ENCODE measurements at places on chromosomes 1 and 21.

GRCh38 chr1:224132901-224133300, 19.0 kb downstream of the FBXO28 start:
- no peak for DNase-seq
- H3K4me1 ChIP-seq, result no peaks in the 10 kb centered on the region
- no peaks in the 10 kb centered on the region for H3K36me3 ChIP-seq

DNA sequence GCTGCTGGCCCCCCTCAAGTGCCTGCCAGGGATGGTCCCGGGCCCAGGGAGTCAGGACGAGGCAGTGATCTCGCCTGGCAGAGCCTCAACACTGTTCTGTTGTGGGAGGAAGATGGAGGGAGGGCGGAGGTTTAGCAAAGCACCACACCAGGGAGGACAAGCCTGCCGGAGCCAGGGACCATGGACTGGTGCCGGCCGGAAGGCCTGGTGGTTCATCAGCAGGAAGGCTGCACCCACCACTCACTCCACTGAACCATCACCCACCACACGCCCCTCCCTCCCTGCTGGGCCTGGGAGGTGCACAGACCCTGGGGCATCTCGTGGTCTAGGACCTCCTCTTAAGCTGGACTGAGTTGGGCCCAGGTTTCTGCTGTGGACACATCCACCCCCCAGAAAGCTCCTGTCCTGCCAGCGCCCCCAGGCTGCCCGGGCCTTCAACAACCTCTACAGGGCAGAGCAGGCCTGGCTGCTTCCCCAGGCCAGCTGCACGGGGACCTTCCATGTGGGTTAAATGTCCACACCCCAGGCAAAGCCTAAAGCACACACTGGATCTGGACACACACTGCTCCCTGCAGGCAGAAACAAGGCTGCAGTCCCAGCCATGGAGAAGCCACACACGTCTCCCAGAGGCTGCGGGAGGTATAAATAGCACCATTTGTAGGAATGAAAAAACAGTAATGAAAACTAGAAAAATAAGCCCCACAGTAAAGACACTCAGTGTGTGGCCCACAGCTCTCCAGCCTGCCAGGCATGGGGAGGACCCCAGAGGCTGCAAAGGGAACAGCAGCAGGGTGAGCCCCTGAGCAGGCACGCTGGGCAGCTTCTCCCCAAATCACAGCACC, 10.4 kb upstream of the TMEM240 start:
- no peaks in the 10 kb centered on the region for H3K27me3 ChIP-seq
- no peaks in the 10 kb centered on the region for H3K36me3 ChIP-seq
- H3K27ac ChIP-seq, result peak overlapping the region; percentile 39
- H3K4me3 ChIP-seq, result no peak overlapping the region
- peaks cover 8% of the 10 kb centered on the region for H3K4me1 ChIP-seq
- DNase-seq, result peak; percentile 50

DNA sequence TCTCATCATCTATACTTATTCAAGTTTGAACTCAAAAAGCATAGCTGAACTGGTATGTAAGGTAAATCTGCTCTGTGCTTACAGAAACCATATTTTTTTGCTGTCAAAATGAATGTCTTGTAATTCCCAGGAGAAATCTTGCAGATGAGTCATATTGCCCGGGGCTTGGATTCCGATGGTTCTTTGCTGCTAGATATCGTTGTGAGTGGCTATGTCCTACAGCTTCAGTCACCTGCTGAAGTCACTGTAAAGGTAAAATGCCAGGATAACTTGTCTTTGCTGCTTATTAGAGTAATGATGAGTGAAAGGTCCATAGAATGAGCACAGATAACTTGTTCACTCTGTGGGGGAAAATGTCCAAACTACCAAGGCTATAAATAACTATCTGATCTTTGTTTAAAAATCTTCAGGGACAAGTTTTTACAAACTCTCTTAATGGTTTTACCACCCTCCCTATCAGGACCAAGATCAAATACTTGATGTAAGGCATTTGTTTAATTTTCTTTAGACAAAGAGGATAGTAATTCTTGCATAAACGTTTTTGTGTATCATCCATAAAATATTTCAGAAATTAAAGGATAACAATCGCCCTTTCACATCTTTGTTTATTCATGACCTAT, 222.3 kb downstream of the TPR start:
- peaks cover 4% of the 10 kb centered on the region for H3K4me1 ChIP-seq
- H3K27ac ChIP-seq, result no peak overlapping the region
- no peak overlapping the region for H3K4me3 ChIP-seq
- DNase-seq, result no peak
- no peaks in the 10 kb centered on the region for H3K27me3 ChIP-seq

GRCh38 chr1:25971811-25972180, 26.1 kb downstream of the PAFAH2 start:
- no peaks in the 10 kb centered on the region for H3K4me1 ChIP-seq
- H3K4me3 ChIP-seq, result no peak overlapping the region
- H3K27ac ChIP-seq, result no peak overlapping the region
- H3K36me3 ChIP-seq, result no peaks in the 10 kb centered on the region

DNA sequence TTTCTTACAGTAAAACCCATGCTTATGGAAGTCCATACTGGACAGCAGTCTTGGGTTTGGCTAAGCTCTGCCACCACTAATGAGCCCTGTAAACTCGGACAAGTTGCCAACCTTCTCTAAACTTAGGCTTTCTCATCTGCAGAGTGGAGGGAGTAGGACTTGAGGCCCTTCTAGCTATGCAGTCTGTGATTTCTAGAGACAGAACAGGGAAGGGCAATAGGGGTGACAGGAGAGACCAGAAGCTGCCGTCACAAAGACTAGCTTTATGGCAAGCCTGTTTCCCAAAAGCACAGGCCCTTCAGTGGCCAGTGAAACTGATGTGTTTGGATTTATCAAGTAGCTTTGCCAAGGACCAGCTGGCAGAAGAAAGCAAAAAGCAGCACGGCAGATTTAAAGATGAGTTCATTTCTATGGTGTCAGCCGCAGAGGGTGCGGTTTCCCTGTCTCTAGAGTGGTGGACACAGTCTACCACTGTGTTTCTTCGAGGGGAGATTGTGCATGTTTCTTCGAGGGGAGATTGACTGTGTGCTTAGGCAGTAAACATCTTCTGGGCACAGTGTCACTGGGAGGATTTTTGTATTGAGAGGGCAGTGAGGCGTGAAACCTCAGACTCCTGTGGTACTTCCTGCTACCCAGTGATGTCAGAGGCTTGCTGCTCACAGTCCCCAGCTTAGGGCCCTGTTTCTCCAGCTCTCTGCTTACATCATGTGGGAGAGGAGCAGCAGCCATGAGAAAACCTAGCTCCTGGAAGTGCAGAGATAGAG, 119.0 kb downstream of the ROR1 start:
- H3K27me3 ChIP-seq, result no peaks in the 10 kb centered on the region
- no peak overlapping the region for H3K4me3 ChIP-seq
- no peaks in the 10 kb centered on the region for H3K4me1 ChIP-seq
- no peak overlapping the region for H3K27ac ChIP-seq
- no peaks in the 10 kb centered on the region for H3K36me3 ChIP-seq

GRCh38 chr21:42983103-42983502, 8.7 kb downstream of the PKNOX1 start:
- no peak for DNase-seq
- H3K27ac ChIP-seq, result no peak overlapping the region
- no peaks in the 10 kb centered on the region for H3K27me3 ChIP-seq
- H3K4me3 ChIP-seq, result no peak overlapping the region
- H3K4me1 ChIP-seq, result no peaks in the 10 kb centered on the region

DNA sequence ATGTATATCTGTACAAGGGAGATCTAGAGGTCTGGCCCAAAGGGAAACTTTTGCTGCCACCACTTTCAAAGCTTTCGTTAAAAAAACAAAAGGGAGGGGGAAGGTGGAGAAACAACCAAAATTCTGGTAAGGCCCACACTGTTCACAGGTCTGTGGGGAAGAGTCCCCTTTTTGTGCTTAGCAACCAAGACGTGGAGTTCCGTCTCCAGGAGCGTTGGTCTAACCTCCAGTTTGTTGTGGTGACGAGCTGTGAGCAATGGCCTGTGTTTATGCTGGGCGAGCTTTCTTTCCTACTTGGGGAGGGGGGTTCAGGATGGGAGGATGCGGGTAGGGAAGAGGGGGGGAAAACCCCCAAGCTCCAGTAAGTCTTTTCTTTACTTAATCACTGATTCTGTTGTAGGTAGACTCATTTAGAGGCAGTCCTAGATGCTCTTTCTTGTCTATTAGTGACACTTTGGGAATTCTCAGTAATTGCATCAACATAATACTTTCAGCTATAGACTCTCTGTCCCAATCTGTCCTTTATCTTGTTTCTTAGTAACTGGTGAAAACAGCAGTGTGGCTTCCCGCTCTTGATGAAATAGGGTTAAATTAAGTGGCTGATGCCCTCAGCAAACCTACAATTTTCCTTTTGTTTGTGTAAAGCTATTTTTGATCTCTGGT, 1.5 kb downstream of the HIPK1 start:
- peak overlapping the region; percentile 95 for H3K27ac ChIP-seq
- no peaks in the 10 kb centered on the region for H3K36me3 ChIP-seq
- peak overlapping the region; percentile 96 for H3K4me3 ChIP-seq
- H3K4me1 ChIP-seq, result peaks cover 29% of the 10 kb centered on the region
- H3K27me3 ChIP-seq, result no peaks in the 10 kb centered on the region

GRCh38 chr1:145843031-145843430, 2.4 kb upstream of the NUDT17 start:
- H3K4me3 ChIP-seq, result no peak overlapping the region
- peaks cover 5% of the 10 kb centered on the region for H3K4me1 ChIP-seq
- H3K36me3 ChIP-seq, result no peaks in the 10 kb centered on the region
- DNase-seq, result no peak

GRCh38 chr1:153032073-153032472, 1.1 kb downstream of the SPRR1B start:
- H3K4me1 ChIP-seq, result no peaks in the 10 kb centered on the region
- no peak for DNase-seq
- no peak overlapping the region for H3K4me3 ChIP-seq
- H3K27me3 ChIP-seq, result no peaks in the 10 kb centered on the region
- H3K27ac ChIP-seq, result no peak overlapping the region

GRCh38 chr1:110453829-110454228, 2.9 kb downstream of the PROK1 start:
- no peaks in the 10 kb centered on the region for H3K36me3 ChIP-seq
- no peak overlapping the region for H3K4me3 ChIP-seq
- no peaks in the 10 kb centered on the region for H3K27me3 ChIP-seq
- H3K4me1 ChIP-seq, result peaks cover 14% of the 10 kb centered on the region

- no peak overlapping the region for H3K4me3 ChIP-seq
- no peaks in the 10 kb centered on the region for H3K27me3 ChIP-seq
- DNase-seq, result no peak
- H3K4me1 ChIP-seq, result peaks cover 10% of the 10 kb centered on the region
Measured at GRCh38 chr1:223230161-223230881, 87.3 kb upstream of the TLR5 start.

DNA sequence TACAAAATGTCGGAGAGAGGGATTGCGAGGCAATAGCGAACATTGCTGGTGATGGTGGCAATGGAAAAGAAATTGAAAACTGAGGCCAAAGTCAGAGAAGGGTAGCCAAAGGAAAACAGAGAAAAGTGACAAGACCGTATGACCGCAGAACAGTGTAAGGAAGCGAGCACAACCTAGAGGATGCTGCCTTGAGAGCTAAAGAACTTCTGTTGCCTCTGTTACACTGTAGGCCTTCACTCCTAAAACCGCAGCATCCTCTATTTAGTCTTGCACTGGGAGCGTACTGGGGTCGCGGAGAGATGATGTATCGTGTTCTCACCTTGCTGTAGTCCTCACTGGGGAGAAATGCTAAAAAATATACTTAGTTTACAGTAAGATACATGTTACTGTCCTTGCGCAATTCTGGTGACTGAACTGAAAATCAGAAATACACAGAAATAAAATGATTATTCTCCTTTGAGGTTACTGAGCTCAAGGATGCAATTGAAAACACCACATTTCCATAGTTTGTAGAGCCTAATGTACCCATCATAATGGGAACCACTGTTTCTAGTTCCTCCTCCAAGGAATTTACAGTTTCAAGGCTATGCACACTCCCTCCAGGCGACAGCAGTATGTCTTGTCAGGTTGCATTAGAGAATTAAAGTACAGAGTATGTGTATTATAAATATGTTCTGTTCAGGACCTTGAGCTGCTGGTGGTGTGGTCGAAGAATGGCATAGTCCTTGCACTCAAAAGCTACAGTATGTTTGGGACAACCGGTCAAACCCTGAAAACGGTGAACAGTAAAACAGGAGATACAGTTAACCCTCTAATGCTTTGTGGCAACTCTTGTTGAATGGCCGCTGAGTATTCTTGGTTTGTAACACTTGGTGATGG, 1.3 kb downstream of the NEK7 start:
- DNase-seq, result peak; percentile 40
- H3K27me3 ChIP-seq, result no peaks in the 10 kb centered on the region
- peak overlapping the region; percentile 97 for H3K4me3 ChIP-seq
- H3K4me1 ChIP-seq, result peaks cover 13% of the 10 kb centered on the region

DNA sequence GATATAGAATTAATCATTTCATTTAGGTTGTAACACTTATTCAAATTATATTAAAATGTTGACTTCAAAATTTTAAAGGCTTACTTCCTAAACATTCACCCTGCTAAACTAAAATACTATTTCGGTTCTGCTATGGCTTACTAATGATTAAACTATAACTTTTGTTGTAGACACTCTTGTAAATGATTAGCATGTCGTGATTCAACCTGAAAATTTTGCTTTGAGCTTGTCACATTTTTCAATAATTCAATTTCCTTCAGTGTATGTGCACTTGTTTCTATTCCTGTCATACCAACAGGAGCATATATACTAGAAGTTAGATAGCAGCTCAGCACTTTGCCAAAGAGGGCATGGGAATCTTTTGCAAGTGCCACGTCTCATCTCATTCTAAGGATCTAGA, 1018.8 kb downstream of the AMY1C start:
- no peaks in the 10 kb centered on the region for H3K4me1 ChIP-seq
- H3K4me3 ChIP-seq, result no peak overlapping the region
- no peaks in the 10 kb centered on the region for H3K36me3 ChIP-seq
- no peak overlapping the region for H3K27ac ChIP-seq
- DNase-seq, result no peak

DNA sequence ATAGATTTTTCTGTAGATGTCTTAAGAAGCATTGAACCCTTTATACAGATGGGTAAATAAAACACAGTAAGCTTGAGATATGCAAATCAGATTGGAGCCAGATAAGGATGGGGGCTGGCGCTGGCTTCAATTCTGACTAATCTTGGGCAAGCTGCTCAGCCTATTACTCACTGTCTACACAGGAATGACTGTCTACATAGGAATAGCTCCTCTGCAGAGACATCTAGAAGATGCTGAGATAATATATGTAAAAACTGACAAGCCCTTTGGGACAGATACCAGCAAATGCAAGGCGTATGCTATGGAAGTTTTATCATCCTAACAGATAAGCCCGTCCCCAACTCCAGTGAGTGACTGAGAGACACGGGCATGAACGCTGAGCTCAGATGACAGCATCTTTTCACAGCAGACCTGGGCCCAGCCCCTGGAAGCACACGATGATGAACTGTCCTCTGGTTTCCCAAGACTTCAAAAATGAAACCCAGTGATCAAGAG, 1.7 kb downstream of the CLDN14 start:
- no peaks in the 10 kb centered on the region for H3K36me3 ChIP-seq
- DNase-seq, result no peak
- H3K27me3 ChIP-seq, result no peaks in the 10 kb centered on the region
- peaks cover 21% of the 10 kb centered on the region for H3K4me1 ChIP-seq
- H3K4me3 ChIP-seq, result no peak overlapping the region
- H3K27ac ChIP-seq, result no peak overlapping the region

GRCh38 chr21:45499201-45499750, 43.0 kb downstream of the SLC19A1 start:
- H3K27ac ChIP-seq, result no peak overlapping the region
- H3K27me3 ChIP-seq, result no peaks in the 10 kb centered on the region
